Foreskin keratinocyte (primary cell): ENCODE measurements at places on chromosomes 12 and 14. TPM values are rescaled to one million over a fixed set of nuclear protein-coding genes. Genes with fewer than 3 reads are reported as not detected.

Gene BCL2L14
- total RNA-seq = not detected in 2 replicates

Gene CRIP1
- total RNA-seq = 4.2 and 5.4 TPM in 2 replicates

Gene ISM2
- 0.10 and 0.14 TPM in 2 replicates for total RNA-seq

Gene SDS
- not detected in 2 replicates for total RNA-seq
